Central memory CD4-positive, alpha-beta T cell (primary cell): ENCODE measurements at places on chromosomes 1 and 21.

- DNase-seq = no peak
These were observed 69.3 kb upstream of the BCAR3 start for GRCh38 chr1:93750955-93751354.

GRCh38 chr1:236275586-236275985 lies 6.2 kb downstream of the ERO1B start:
- DNase-seq = no peak

- DNase-seq = no peak
These were observed 16.4 kb upstream of the ATP1A4 start for GRCh38 chr1:160134791-160135572.

DNA sequence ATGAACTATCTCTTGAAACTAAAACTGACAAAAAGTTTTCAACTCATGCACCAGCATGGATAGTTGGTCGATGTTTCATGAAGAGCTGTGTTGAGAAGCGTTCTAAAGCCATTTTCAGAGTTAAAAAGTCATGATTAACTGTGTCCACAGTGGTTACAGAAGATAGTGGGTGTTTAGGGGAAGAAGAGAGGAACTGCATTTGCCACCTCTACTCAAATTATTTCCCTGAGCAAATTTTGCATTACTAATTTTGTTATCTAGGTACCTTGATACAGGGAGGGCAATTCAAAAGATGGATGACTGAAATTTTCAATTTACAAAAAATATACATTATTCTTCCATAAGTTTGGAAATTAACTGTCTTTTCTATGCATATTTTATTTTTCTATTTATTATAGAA lies 15.5 kb downstream of the SAMSN1 start:
- DNase-seq = no peak

DNA sequence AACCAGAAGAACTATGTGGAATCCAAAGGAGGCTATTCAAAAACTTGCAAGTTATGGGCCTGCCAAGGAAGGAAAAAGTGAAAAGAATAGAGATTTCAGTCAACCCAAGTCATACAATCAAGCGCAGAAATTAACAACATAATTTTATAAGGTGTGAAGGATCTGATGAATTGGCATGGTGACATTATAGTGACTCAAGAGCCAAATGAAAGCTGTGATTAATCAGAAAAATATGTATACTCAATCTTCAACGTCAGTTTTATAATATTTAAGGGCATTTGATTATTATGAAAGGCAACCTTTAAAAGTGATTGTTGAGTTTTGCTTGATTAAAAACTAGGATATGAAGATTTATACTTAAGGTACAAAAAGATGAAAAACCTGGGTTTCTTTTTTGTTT lies 37.8 kb upstream of the THEM4 start:
- no peak for DNase-seq

DNA sequence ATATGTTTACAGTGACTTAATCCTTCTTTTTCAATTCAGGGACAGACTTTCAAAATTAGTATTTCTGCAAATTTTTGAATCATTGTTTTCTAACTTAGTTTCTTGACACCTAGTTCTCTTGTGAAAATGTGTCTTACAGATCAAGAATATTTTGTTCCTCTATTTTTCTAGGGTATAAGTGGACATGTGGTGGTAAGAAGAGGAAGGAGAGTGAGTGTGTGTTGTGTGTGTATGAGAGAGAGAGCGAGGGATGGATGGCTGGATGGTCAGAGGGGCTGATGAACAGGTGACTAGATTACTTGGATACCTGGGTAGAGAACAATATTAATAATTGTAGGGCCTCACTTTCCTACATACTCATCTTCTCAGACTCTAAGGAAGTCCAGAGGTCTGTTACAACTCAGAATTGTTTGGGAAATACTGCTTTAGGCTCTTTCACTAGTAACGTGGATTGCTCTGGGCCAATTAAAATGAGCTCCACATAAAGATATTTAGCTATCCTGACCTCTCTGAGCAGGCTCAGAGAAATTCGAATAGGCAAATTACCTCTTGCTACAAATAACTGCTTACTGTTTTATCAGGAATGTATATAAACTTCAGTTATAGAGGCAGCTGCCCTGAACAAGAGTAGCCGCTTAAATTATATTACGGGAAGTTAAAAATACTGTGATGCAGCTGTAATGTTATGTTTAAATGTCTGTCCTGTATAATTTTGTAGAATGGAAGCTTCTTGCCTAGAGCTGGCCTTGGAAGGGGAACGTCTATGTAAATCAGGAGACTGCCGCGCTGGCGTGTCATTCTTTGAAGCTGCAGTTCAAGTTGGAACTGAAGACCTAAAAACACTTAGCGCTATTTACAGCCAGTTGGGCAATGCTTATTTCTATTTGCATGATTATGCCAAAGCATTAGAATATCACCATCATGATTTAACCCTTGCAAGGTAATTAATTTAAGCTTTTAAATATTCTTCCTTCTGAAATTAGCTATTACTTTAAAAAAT lies 19.7 kb downstream of the GPSM2 start:
- DNase-seq = no peak

- DNase-seq = no peak
These were observed 17.4 kb upstream of the FASLG start for GRCh38 chr1:172641492-172641891.

- no peak for DNase-seq
These were observed 8.4 kb upstream of the UBE2U start for GRCh38 chr1:64195081-64195395.

GRCh38 chr1:214006845-214007244 lies 19.1 kb downstream of the PROX1 start:
- no peak for DNase-seq

DNA sequence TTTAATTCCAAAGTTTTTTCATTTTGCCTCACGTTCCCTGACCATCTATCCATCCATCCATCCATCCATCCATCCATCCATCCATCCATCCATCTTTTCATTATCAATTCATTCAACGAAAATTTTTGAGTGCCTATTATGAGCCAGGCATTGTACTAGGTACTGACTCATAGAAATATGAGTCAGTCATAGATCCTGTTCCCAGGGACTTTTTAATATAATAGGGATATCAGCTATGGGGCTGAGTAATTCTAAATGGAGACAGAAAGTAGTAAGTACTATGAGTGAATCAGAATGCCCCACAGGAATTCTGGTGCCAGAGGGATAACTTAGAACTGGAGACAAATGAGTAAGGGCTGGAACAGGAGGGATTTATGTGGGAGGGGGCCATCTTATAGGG lies 49.8 kb upstream of the GNG12 start:
- DNase-seq = no peak

- DNase-seq = no peak
These were observed 518.5 kb downstream of the PLPP3 start for GRCh38 chr1:56060906-56061305.

DNA sequence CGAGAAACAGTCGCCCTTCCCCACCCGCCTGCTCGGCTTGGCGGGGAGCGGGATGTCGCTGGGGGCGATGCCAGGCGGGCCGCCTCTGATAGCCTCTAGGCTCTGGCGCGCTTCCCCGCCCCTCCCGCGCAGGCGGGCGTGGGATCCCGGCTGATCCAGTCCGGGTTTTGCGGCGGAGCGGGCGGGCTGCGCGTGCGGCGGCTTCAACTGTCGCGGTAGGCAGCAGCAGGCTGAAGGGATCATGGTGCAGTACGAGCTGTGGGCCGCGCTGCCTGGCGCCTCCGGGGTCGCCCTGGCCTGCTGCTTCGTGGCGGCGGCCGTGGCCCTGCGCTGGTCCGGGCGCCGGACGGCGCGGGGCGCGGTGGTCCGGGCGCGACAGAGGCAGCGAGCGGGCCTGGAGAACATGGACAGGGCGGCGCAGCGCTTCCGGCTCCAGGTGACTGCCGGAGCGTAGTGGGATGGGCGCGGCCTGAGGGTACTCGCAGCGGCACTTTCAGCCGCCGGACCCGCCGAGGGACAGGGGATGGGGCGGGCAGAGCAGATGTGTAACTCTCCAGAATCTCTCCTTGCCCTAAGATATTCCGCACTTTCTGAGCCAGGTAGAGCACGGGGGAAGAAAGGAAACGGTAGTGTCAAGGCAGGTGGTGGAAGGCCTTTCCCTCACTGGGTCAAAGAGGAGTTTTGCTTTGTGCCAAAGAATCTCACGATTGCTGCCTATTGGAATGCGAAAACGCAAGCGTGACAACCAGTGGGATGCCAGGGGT lies at the start of gene FAAH:
TSS of gene FAAH (plus strand) at position 210 of the 764 bp plus-strand sequence. CDS start at position 242, 32 bp downstream.
- DNase-seq = peak; percentile 49

DNA sequence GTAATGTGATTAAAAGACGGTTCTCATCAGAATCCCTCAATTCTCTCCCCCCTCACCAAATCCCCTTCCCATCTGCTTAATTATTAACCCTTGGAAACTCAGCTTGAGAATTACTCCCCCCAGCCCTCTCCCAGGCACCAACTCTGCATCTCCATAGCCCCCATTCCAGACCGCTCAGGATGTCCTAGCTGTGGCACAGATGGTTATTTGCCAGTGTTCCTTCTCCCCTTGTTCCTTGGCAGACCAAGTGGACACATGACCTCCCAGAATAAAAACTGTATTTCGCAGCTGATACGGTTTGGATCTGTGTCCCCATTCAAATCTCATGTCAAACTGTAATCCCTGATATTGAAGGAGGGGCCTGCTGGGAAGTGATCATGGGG lies 14.6 kb downstream of the HENMT1 start:
- no peak for DNase-seq

GRCh38 chr1:27504588-27505419 lies 14.8 kb upstream of the WASF2 start:
- DNase-seq = no peak

DNA sequence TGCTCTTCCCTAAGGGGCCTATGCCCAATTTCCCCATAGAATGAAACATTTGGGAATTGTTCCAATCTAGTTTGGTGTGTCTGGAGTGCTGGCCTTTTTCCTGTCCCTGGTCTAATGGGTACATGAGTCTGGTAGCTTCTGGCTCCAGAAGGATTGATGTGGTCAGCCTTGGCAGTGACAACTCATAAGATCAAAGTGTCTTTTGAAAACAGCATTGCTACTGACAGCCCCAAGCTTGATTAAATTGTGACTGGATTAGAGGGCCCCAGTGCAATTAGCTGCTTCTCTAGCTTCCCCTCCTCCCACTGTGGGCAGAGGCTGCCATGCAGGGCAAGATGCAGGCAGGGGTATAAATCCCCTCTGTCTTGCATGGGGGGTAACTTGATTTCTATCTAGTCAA lies 130.9 kb downstream of the UCK2 start:
- DNase-seq = no peak

- no peak for DNase-seq
These were observed 31.0 kb upstream of the H6PD start for GRCh38 chr1:9203511-9203982.

GRCh38 chr1:157774412-157774811 lies 2.5 kb downstream of the FCRL2 start:
- DNase-seq = no peak

GRCh38 chr1:161506336-161507223 lies 1.3 kb downstream of the FCGR2A start:
- no peak for DNase-seq
